Stimulated activated CD8-positive, alpha-beta memory T cell treated with anti-CD3 and anti-CD28 coated beads, Interleukin-7, amount 100 ng/mL, for 48 hours (primary cell): ENCODE measurements at places on chromosomes 7 and 10.

DNA sequence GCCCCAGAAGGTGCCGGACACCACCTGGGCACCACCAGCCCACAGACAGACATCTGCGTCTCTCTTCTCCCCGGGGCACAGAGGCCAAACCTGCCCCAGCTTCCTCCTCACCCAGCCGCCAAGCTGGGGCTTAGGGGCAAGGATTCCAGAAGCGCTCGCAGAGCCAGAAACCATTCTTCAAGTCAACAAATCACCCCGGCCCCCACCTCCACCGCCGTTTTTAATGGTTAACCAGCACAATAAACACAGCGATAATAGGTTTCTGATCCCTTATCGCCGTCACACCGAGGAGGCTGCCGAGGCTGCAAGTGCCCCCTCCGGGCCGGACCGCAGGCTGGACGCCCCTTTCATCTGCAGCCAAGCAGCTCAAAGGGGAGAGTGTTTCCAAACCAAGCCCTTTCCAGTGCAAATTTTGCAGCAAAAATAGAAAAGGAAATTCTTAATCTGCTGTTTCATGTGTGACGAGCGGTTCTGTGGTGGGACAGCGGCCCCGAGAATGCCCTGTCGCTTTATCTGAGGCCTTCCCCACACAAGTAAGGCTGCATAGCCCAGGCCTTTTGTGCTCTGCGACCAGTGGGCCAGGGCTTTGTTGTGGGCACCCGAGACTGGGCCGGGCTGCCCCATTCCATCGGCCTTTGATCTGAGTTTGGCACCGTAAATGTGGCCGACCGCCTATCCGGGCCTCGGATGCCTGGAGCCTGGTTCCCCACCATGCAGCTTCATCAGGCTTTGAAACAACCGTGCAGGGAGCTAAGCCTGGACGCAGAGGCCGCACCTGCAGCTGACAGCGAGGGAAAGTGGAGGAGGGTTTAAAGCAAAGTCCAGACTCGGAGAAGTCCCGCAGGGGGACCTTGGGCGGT is 83.2 kb downstream of the FOXL3 start:
- no peak for DNase-seq

GRCh38 chr10:49010865-49011264 is 71.2 kb upstream of the LRRC18 start:
- DNase-seq, result no peak

DNA sequence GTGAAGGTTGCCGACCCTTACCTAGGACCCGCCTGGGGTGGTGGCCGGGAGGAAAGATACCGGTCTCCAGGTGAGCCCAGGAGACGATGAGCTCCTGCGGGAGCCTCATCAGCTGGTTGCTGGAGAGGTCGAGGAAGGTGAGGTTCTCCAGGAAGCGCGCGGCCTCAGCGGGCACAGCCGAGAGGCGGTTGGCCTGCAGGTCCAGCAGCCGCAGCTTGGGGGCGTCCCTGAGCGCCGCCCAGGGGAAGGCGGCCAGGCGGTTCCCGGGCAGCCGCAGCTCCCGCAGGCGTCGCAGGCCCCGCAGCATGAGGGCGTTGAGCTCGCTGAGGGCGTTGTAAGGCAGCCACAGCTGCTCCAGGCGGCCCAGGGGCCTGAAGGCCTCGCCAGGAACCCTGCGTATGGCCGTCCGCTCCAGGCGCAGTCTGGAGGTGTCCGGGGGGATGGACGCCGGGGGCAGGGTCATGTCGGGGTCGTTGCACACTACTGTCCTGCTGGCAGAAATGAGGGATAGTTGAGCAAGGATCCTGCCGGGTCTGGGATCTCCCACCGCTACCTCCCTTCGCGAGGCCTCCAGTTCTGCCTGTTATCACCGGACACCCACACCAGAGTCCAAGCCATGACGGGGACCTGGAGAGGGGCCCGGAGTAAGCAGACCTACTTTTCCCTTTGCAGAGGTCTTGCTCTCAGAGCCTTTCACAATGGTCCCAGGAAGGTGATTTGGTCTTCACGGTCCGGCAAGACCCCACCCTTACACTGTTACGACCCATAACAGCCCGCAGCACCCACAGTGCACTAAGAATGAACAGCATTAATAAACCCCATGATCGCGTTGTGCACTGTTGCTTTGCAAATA is 3.9 kb downstream of the LRIT1 start:
- no peak for DNase-seq

DNA sequence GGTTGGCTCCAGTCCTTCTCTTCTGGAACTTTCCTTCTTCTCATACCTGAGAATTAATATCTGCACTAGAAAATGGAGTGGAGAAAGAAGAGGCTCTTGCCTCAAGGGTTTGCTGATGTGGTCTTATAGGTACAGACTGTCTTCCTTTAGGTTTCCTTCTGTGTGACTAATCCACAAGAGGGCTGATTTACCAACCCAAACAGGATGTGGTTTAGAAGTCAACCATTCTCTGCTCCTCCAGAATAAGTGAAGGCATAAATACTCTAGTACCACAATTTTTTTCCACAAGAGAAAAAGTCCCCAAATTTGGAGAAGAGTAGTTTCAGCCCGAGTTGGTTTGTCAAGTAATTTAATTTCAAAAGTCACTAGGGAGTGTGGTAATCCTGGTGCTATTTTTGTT is 85.8 kb downstream of the NRP1 start:
- DNase-seq, result no peak

DNA sequence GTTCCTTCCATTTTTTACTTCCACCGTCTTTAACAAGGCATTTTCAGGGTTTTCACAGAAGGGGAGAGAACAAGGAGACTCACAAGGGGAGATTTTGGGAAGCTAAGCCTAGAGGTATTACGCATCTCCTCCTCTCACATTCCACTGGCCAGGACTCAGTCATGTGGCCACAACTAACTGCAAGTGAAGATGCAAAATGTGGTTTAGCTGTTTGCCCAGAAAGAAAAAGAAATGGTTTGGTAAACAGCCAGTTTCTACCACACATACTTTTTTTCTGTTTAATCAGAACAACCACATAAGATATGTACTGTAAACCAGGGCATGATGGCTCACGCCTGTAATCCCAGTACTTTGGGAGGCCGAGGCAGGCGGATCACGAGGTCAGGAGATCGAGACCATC is 21.4 kb upstream of the HELLS start:
- DNase-seq, result no peak

GRCh38 chr7:103418241-103418640 is 27.8 kb downstream of the SLC26A5 start:
- DNase-seq, result no peak

- no peak for DNase-seq
Observed at GRCh38 chr10:70334526-70335245, 47.7 kb downstream of the LRRC20 start.

GRCh38 chr7:102404005-102404861 is 8.1 kb downstream of the PRKRIP1 start:
- no peak for DNase-seq

DNA sequence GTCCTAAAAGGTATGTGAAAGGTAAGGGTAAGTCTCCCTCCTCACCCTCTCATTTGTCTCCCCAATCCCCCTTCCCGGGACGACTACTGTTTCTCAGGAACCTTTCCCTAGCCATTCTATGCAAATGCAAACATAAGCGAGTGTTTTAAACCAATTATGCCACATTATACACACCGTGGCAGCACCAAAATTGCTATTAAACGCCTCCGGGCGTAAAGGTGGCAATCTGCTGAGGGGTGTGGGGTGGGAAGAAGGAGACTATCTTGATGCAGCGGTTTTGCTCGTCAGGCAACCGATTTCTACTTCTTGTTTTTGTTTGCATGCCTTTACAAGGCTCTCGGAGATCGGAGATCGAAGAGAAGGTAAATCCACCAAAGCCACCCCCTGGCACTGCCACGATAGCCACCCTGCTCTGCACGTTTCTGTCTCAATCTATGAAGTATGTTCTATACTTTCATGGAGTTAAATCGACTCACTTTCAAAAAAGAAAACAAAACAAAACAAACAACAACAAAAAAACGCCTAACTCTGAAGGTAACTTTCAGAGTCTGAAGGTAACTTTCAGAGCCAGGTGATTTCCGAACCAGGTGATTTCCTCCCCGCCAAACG is 46.0 kb upstream of the CDK1 start:
- DNase-seq, result no peak

- no peak for DNase-seq
Observed at GRCh38 chr10:17085011-17085725, 44.4 kb downstream of the CUBN start.

GRCh38 chr7:114942446-114943175 is 20.7 kb downstream of the MDFIC start:
- no peak for DNase-seq
